ENCODE measurements at places on chromosomes 7 and 10.

GRCh38 chr10:124305131-124305530 is 113.6 kb downstream of the OAT start:
- DNase-seq = no peak

GRCh38 chr7:101271021-101271420 is 26.1 kb upstream of the FIS1 start:
- DNase-seq = no peak

DNA sequence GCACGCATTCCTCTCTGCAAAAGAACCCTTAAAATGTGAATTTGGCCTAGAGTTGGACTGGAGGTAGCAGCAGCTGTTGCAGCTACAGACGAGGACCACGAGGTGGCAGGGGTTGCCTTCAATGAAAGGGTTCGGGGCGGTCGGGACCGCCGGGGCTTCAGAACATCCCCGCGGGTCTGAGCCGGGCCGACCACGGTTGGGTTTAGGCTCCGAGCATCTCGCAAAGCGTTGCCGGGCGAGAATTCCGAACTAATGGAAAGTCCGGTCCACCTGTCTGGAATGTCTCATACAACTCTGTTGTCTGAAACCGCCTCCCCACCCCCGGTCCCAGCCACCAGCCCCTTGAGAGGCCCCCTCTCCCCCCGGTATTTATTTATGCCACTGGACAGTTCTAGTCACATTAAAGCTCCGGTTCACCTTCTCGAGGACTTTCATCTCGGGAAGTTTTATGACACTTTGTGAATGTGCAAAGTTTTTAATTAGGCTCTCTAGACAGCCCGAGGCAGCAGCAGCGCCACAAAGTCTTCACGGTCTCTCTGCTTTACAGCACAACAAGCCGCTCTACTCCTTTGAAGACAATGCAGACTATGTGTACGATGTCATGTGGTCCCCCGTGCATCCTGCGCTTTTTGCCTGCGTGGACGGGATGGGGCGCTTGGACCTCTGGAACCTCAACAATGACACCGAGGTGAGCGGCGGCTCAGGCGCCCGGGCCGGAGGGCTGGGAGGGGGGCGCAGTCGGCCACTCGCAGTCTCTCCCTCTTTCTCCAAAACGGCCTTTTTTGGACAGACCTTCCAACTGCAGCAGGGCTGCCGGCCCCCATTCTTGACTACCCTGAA is 246.2 kb downstream of the SLC25A13 start:
- peak; percentile 73 for DNase-seq

DNA sequence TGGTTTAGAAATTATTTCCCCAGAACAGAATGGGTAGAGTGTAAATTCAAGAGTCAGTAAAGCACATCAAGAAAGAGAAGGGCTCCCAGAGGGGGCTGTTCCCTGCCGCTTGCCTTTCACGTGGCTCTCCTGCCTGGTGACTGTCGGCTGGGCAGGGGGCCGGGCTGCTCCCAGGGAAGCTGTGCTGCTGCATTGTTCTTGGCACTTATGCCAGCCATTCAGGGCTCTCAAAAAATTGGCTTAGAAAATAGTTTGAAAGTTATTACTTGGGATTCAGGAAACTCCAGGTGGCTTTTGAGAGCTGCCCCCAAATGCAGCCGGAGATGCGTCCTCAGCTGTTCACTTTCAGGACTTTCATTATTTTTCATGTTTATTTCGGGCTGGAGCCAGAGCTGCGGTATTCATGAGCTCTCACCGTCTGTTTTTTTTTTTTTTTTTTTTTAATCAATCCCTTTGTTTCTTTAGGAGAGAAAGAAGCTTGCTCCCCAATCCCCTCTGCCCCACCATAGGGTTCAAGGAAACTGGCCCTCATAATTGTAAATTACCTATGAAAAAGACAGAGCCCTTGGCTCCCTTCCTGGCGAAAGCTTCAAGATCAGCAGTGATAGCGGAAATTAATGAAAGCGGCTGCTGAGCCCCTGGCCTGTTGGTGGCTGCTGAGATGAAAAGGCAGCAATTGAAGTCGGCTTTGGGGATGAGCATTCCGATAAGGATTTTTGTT is 94.1 kb downstream of the SORCS3 start:
- DNase-seq = no peak

DNA sequence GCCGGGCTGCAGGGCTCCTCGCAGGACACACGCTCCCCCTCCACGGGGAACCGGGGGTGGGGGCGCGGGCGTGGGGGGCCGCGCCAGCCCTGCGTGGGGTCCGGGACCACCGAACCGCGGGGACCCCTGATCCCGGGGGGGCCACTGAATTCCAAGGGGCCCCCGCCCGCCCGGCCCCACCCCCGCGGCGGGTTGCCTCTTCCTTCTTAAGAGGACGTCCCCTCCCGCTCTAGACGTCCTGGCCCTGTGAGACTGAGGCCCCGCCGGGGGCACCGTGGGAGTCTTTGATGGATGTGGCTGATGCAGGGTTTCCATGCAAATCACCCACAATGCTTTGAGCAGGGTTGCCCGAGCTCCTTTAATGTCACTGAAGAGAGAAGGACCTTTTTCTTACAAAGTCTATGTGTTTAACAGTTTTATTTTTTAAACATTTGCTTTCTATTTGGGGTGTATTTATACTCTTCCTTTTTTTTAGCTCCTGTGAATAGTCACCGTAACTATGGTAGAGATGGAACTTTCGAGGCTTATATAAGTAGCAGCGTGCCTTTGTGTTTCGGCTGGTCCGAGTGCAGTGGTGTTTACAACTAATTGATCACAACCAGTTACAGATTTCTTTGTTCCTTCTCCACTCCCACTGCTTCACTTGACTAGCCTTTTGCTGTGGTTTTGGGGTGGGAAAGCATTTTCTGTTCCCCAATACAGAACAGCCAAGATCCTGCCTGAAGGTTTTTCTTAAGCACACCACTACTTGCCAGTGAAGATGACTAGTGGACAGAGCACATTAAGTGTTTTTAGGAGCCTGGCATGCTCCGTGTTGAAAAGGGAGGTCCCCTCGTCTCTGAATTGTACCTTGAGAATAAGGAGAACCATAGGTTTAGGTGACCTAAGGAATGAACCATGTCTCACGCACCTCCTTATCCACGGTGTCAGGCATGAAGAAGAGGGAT is 44.8 kb downstream of the PDIA4 start:
- peak; percentile 80 for DNase-seq

Data from cardiac muscle cell (in vitro differentiated cells and primary cell).